ENCODE measurements at places on chromosomes 5 and 9.

GRCh38 chr9:135216236-135216635 is 128.8 kb downstream of the OLFM1 start:
- no peak for DNase-seq

DNA sequence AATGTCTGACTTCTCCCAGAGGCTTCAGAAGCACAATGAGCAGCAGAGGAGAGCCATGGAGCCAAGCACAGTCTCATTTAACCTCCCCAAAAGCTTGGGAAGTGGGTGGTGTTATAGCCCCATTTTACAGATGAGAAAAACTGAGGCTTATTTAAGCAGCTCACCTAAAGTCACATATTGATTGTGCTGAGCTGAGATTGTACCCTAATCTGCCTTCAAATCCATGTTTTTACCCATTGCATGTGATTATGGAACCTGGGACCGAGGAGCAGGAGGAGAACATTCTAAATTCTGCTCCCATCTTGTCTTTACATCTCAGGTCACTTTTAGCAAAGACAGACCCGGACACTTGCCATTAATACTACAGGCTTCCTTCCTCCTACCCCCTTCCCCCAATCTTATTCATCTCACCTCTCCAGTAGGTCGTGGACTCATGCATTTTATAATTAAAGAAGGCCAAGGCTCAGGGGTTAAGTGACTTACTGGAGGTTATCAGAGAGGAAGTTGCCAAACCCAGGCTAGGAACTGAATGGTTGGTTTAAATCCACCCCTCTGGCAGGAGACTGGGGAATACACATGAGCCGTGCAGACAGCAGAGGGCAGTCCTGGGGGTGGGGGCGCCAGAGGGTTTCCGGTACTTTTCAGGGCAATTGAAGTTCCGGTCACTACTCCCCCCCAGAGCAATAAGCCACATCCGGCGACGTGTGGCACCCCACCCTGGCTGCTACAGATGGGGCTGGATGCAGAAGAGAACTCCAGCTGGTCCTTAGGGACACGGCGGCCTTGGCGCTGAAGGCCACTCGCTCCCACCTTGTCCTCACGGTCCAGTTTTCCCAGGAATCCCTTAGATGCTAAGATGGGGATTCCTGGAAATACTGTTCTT is 51.0 kb upstream of the IL17B start:
- no peak for DNase-seq

GRCh38 chr5:1016036-1016435 is 7.4 kb downstream of the NKD2 start:
- DNase-seq = no peak

- DNase-seq = no peak
Observed at GRCh38 chr5:142107736-142108431, 695 bp upstream of the NDFIP1 start.

DNA sequence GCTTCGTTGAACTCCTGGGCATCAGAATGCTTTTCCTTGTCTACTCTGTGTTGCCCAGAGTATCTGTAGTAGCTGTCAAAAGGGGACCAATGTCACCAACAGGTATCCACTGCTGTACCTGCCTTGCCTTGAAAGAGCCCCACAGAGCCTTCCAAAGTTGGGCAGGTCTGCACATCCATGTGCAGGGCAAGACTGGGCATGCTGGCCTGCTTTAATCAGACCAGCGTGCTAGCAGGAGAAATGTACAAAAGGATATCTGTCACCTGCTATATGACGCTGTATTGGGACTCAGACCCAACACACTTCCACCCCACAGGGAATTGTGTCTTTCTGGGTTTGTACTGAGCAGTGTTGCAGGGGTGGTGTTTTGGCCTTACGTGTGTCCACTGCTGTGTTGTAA is 11.9 kb downstream of the DELE1 start:
- no peak for DNase-seq

DNA sequence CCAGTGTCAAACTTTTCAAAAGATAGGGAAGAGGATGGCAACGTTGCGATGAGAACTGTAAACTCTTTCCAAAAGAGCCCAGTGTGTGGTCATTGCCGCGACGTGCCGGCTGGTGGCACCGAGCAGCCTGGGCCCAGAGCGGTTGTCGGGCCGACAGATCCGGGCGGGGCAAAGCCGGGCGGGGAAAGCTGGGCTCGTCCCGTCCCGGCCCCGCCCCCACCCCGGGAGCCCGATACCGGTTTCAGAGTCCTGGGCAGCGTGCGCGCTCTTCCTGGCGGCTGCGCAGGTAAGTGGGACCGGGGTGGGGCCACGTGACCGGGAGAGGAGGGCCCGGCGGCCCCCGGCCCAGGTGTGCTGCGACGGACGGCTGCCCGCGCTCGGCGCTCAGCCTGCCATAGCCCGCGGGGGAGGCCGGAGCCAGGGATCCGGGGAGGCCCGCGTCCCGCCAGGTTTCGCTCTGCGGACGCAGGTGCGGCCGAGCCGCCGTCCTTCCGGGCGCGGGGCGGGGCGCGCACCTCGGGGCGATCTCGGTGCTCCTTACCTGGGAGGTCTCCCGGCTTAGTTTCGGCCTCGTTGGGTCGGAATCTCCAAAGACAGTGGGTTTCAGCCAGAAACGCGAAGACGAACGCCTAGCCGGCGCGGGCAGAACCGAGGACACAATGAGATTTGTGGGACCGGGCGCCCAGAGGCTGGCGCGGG is at the start of gene MARVELD2:
MARVELD2 (plus strand) TSS at position 232 of the 699 bp plus-strand sequence. CDS start 4,270 bp downstream, outside the sequence.
- DNase-seq = peak; percentile 9

DNA sequence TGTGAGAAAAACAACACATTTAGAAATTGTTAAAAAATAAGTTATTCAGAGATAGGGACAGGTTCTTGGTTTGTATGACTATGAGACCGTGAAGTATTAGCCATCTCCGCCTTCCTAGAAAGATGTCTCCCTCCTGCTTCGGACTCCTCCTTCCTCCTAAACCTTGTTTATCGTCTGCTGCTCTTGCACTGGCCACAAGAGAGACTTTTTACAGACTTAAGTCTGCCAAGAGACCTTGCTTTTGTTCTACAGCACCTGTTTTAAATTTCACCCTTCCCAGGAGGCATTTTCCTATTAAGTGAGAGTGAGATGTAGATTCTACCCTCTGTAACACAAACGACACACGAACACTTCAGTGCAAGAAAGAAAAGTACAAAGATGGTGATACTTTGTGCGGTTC is 274.6 kb downstream of the ARHGEF28 start:
- no peak for DNase-seq

DNA sequence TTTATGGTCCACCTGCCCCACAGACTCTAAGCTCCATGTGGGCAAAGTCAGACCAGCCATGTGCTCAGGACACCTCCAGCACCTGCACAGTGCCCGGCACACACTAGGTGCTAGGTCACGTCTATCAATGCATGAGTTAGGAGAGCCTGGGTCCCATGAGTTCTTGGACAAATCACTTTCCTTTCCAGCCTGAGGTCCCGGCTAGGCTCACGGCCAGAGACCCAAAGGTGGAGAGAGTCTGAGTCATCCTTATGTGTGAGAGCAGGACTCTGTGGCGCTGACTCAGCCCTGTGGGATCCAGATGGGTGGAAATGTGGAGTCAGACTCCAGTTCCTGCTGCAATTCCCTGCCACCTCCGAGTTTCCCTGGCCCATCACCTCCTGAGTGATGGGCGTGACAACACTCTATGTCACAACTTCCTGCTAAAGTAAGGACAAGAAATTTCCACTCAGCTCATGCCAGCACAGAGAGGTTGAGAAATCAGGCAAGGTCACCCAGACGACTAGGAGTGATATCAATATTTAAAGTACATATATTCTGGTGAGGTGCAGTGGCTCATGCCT is 2.5 kb upstream of the ST6GALNAC4 start:
- no peak for DNase-seq

GRCh38 chr5:83914199-83914598 is 193.5 kb upstream of the HAPLN1 start:
- DNase-seq = no peak

DNA sequence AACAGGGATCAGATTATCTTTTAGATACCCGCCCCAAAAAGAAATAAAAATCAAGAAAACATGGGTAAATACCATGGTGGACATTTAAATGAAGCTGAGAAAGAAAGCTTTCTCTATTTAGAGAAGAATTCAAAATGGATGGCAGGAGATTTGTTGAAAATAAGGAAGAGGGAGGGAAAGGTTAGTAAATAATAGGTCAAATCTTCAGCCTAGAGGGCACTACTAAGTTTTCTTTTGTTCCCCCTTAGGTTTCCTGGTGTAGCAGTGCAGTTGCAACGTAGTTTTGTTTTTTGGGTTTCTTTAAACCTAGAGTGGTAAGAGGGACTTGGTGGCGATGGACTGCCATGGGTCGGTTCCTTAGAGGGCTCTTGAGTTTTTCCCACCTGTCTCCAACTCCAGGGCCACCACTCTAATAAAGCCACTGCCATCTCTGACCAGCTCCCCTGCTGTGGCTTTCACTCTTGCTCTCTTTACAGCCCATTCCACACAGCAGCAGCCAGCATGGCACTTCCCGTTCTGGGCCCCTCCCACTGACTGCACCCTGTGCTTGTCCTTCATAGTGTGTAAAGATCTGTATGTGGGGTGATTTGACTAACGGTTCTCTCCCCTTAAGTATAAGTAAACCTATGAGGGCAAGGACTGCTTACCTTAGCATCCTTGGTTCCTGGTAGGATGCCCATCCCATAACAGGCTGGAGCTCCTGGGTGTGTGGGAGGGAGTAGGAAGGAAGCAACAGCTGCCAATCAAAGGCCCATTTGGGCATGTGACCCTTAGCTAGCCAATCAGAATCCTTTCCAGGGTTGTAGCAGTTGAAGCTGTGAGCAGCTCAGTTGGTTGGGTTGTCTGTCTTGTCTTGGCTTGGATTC is 118.3 kb downstream of the SLC1A3 start:
- peak; percentile 32 for DNase-seq

GRCh38 chr5:113694576-113694975 is 181.1 kb downstream of the YTHDC2 start:
- no peak for DNase-seq

DNA sequence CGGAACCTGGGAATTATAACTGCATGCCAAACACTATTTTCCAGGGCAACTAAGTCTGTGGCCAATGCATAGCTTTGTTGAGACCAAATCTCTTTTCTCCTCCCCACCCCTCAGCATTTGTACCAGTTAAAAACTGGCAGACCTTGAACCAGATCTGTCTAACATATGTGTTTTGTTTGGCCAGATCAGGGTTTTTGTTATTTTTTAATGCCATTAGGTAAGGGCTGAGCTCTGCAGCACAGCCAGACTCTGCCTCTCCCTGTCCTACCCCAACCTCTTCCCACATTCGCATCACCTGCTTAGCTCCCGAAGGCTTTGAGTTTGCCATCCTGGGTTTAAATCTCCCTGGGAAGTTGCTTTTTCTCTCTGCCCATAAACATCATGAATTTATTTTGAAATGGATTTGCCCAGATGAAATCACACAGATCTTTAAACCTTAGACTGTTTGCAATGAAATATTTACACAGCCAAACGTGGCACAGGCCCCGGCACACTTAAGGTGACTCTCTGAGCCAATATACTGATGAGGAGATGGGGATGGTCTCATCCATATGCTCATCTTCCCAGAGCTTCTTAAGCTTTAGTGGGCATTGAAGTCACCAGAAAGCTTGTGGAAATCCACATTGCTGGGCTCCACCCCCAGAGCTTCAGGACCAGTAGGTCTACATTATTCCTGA is 54.0 kb upstream of the ALDH1B1 start:
- DNase-seq = no peak

GRCh38 chr5:73999297-73999696 is 373.3 kb downstream of the ARHGEF28 start:
- no peak for DNase-seq

DNA sequence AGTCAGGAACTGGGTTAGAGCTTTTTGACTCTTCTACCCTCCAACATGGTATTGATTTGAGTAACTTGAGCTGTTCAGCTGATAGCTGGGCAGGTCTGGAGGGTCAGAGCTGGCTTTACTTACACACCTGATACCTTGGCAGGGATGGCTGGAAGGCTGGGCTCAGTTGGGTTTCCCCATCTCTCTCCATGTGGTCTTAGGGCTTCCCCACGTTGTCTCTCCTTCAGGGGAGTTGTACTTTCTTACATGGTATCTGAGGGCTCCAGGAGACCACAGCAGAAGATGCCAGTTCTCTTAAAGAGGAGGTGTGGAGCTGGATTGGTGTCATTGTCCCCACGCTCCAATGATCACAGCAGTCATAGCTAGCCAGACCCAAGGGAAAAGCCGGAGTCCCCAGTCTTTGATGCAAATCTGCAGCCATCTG is 25.6 kb downstream of the ISOC1 start:
- no peak for DNase-seq

GRCh38 chr5:138352722-138353559 is 456 bp downstream of the KDM3B start:
- peak; percentile 74 for DNase-seq

All from T-helper 2 cell treated with Interferon-gamma antibody and Interleukin-4, amounts not matched to agents 5 μg/mL and 100 μg/mL, for 36 hours (primary cell).